SK-N-DZ (cell line): ENCODE measurements at places on chromosomes 16 and 17.

GRCh38 chr17:4440690-4441686 is 7.2 kb downstream of the SPNS3 start:
- no peak for DNase-seq

- peak; percentile 68 for DNase-seq
These were observed at the start of gene PNMT for GRCh38 chr17:39667945-39668924. Gene PNMT (plus strand): TSS chr17:39668453. CDS start chr17:39668476, 23 bp downstream.

- DNase-seq = no peak
These were observed 19.1 kb upstream of the COPRS start for GRCh38 chr17:31877911-31878702.

DNA sequence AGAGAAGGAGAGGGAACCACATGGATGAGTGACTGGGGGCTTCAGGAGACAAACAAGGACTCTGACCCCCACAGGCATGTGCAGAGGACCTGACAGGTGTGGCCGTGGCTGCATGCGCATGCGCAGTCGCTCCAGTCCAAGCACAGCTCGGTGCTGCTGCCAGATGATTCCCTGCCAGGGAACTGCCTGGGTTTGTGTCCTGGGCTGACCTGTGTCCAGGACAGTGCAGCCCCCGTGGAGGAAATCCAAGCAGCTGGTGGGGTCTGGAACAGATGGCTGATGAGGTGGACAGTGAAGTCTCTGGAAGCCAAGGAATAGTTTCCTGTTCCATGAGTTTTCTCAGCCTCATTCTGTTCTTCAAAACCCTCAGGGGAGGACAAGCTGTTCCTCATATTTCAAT is 27.3 kb downstream of the LASP1 start:
- no peak for DNase-seq

- no peak for DNase-seq
These were observed 53.8 kb upstream of the TAC4 start for GRCh38 chr17:49901460-49902331.
